ENCODE measurements at places on chromosomes 6 and 20.

GRCh38 chr6:160430751-160431150, 82.6 kb downstream of the SLC22A3 start:
- DNase-seq, result no peak

DNA sequence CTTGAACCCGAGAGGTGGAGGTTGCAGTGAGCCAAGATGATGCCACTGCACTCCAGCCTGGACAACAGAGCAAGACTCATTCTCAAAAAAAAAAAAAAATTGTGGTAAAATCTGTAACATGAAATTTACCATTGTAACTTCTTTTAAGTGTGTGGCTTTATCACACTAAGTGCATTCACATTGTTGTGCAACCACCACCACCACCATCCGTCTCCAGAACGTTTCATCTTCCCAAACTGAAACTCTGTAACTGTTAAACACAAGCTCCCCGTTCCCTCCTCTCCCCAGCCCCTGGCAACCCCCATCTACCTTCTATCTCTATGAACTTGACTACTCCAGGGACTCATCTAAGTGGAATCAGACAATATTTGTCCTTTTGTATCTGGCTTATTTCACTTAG, 29.7 kb downstream of the PDRG1 start:
- DNase-seq, result no peak

DNA sequence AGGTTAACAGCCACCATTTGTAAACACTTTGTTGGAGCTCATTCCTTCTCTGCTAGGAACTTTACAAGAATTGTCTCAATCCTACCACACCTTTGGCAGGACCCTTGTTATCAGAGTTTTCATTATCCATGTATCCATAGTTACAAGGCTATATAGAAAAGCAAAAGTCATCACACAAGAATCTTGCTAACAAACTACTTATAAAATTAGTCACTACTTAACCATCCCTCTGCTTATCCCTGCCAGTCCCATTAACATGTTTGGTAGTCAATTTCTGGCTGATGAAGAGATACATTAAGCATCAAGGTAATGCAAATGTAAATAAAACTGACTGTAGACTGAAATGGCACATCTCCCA, 10.4 kb downstream of the ZSWIM3 start:
- no peak for DNase-seq

- no peak for DNase-seq
These were observed 78.3 kb downstream of the MAFB start for GRCh38 chr20:40610730-40611129.

GRCh38 chr20:25048519-25048952, 9.4 kb downstream of the ACSS1 start:
- no peak for DNase-seq
